ENCODE measurements at places on chromosomes 13 and 19.
A peak's percentile ranks its signal among the peaks of the same experiment; 100 is the strongest.

DNA sequence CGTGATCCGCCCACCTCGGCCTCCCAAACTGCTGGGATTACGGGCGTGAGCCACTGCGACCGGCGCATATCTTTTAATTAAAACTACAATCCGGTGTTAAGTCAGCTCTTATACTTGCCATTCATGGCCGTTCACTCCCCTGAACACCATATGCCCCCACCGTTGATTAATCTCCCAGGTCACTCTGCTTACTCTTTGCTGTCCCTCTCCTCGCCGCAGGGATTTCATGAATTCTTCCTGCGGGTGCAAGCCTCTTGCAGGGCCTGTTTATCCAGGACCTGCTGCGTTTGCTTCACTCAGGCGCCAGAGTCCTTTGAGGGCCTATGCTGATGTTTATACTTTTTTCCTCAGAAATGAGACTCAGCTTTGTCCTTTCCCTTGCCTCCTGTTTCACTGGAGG lies 996 bp downstream of the ERVV-2 start:
- no peak for ATAC-seq
- no peaks in the 10 kb centered on the region for H3K4me1 ChIP-seq
- H3K36me3 ChIP-seq, result no peaks in the 10 kb centered on the region
- H3K27me3 ChIP-seq, result no peaks in the 10 kb centered on the region

GRCh38 chr19:41575998-41576397 lies at the start of gene CEACAM21:
TSS of gene CEACAM21 (plus strand) at chr19:41576166. CDS start at chr19:41576275, 109 bp downstream.
- H3K4me1 ChIP-seq, result peaks cover 13% of the 10 kb centered on the region
- peak within 1 kb of the TSS; percentile 84 for H3K4me3 ChIP-seq
- no peaks in the 10 kb centered on the region for H3K27me3 ChIP-seq
- H3K36me3 ChIP-seq, result peaks cover 68% of the 10 kb centered on the region
- peak within 1 kb of the TSS; percentile 95 for H3K27ac ChIP-seq

GRCh38 chr13:113742000-113742441 lies 17.0 kb upstream of the TMEM255B start:
- no peak overlapping the region for H3K27ac ChIP-seq
- peak overlapping the region; percentile 47 for H3K4me3 ChIP-seq
- H3K4me1 ChIP-seq, result no peaks in the 10 kb centered on the region
- H3K27me3 ChIP-seq, result peaks cover 6% of the 10 kb centered on the region
- no peaks in the 10 kb centered on the region for H3K36me3 ChIP-seq

DNA sequence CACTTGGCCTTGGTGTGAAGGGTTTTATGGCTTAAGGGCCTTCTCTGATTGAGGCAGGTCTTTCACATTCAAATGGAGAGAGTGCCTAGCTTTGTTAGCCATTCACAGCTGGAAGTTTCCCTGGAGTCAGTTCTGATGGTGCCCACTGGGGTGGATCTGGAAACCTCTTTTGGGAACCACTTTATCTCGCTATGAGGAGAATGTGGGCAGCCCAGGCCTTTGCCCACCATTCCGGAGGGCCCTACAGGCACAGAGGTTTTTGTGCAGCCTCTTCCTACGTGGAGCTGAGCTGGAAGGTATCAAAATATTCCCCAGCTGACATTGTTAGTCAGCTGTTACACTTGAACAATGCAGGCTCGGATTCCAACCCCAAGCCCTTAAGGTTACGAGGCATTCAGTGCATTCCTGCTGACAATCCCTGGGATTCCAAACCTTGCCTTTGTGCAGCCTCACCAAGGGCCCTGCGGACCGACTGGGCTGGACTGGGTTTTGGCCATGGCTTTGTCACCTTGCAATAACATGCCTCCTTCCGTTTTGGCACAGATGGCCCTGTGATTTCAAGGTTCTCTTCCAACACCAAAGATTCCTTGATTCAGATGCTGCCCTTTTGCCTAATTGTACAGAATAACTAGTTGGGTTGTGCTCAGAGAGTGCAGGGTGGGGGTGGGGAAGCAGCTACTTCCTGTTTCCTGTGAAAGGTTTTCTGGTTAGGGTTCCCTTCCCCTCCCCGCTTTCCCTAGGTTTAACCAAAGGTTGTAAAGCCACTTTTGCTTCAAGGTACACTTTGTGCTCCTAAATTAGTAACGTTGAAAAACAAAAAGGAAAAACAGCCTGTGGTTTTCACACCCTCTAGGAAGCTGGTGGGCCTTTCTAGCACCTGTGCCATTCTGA lies 27.0 kb downstream of the SAE1 start:
- peaks cover 25% of the 10 kb centered on the region for H3K4me1 ChIP-seq
- peaks cover 94% of the 10 kb centered on the region for H3K36me3 ChIP-seq
- ATAC-seq, result peak; percentile 7
- peak overlapping the region; percentile 79 for H3K4me3 ChIP-seq
- H3K27me3 ChIP-seq, result no peaks in the 10 kb centered on the region
